ENCODE measurements at places on chromosomes 11 and 22.

GRCh38 chr11:75150879-75151278 lies at the start of gene SLCO2B1:
Gene SLCO2B1, plus strand, starts transcription at chr11:75151107. Its CDS starts 275 bp downstream, at chr11:75151382.
- no peak for DNase-seq

DNA sequence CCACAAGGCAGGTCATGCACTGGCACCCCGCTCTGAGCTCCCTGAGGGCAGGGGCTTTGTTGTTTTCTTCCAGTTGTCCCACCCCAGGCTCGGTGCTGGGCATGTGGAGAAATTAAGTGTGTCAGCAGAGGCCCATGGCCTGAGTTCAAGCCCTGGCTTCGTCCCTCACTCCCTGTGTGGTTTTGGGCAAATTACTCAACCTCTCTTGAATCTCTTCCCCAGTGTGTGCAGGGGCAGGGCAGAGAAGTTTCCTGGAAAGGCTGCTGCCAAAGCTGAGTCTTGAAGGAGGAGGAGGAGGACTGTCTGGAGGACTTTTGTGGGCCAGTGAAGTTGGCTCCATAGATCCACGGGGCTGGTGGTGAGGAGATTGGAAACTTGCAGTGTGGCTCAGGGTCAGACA lies 138.1 kb upstream of the E2F8 start:
- no peak for DNase-seq

DNA sequence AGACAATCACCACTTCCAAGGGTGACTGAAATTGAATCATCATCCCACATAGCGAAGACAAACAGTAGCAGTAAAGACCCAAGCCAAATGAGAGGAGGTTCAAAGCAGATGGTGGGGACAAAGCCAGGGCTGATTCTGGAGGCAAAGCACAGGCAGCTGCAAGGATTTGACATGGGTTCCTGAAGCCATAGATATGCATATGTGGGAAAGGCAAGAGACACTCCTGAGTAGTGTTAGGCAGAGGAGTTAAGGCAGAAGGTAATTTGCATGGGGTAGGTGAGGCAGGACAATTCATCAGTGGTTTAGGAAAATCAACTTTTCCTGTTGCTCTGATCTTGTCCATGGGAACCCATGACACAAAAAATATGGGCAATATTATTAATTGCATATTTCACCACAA lies 462.8 kb downstream of the FAM181B start:
- no peak for DNase-seq

- no peak for DNase-seq
Observed at GRCh38 chr11:63099555-63099954, 44.5 kb downstream of the SLC22A24 start.

DNA sequence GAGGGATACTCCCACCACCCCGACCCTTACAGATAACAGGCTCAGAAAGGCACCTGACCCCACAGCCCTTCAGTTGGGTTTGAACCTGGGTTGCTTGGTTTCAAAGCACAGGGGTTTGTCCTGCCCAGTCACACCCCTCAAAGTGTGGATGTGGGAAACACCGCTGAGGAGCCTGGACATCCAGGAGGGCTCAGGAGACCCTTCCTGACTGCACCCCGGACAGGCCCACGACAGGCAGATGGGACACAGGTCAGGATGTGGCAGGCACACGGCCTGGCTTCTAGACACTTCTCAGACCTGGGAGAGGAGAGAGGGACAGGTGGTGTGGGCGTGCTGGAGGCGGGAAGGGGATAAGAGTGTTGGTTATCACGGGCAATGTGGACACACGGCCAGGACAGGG lies 932.3 kb downstream of the BRD1 start:
- DNase-seq = no peak

- no peak for DNase-seq
Observed at GRCh38 chr11:60018058-60018457, 1.1 kb downstream of the OOSP4B start.

- DNase-seq = no peak
Observed at GRCh38 chr11:1197431-1197885, 25.4 kb upstream of the MUC5B start.

GRCh38 chr11:12188548-12189317 lies 78.3 kb downstream of the MICAL2 start:
- DNase-seq = no peak

- no peak for DNase-seq
Observed at GRCh38 chr11:62000539-62001446, 33.4 kb upstream of the FTH1 start.

- no peak for DNase-seq
Observed at GRCh38 chr22:49247194-49247924, 580.3 kb downstream of the BRD1 start.

GRCh38 chr11:94722735-94723134 lies 45.4 kb upstream of the AMOTL1 start:
- DNase-seq = no peak

GRCh38 chr11:43545610-43546009 lies 134.9 kb upstream of the HSD17B12 start:
- DNase-seq = no peak

- no peak for DNase-seq
Observed at GRCh38 chr11:57776031-57776521, 14.5 kb downstream of the CTNND1 start.

GRCh38 chr11:24683583-24683982 lies 186.7 kb downstream of the LUZP2 start:
- DNase-seq = no peak

- no peak for DNase-seq
Observed at GRCh38 chr22:21845558-21846453, 21.6 kb downstream of the MAPK1 start.

DNA sequence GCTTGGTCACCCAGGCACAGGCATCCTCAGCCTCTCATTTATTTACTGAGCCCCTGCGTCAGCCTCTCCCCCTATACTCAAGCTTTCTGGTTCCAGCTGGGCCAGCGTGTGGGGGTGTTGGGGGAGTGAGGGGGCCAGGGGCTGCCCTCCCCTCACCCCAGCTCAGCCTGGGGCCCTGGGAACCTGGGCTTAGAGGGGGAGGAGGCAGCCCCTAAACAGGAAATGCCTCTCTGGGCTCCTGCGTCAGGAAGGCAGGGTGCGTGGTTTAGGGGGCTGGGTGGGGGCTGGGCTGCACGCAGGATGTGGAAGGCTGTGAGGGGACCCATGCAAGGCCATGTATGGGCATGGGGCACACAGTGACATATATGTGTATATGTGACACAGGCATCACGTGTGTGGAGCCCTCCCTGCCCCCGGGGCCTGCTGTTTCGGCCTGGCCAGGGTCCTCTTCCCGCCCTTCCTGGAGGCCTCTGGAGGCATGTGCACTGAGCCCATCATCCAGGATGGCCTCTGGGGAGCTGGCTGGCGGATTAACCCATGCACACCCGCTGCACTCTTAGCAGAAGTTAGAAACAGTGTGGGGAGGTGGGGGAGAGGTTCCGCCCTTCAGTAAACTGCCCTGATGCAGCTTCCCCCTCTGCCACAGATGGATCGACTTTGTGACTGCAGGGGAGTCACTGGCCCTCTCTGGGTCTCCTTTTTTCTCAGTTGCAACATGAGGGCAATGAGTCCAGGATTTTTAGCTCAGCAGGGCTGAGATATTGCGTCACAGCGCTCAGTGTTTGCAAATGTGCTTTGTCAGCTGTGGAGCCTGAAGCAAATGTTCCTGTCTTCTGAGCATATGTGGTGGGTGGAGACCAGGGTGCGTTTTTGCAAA lies 1.1 kb upstream of the CD248 start:
- peak; percentile 79 for DNase-seq

DNA sequence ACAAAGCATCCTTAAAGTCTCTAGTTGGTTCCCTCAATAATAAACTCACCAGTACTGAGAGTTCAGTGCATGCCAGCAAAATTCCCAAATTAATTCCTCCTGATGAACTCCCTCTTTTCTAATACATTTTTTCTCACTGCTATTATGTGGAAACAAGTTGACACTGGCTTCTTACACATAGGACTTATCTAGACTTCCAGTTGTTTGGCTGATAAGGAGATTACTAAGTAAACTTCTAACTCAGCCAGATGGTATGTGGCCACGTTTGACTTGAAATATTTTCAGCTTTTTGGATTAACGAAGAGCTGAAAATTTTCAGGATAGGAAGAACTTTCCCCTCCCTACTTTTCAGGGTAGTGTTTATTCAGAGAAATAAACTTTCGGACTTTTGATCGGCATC lies 1154.2 kb upstream of the TENM4 start:
- DNase-seq = no peak

GRCh38 chr11:81725701-81726100 lies 1008.0 kb downstream of the FAM181B start:
- no peak for DNase-seq

- no peak for DNase-seq
Observed at GRCh38 chr11:100512475-100512874, 174.6 kb upstream of the ARHGAP42 start.

GRCh38 chr11:5280582-5281102 lies 10.9 kb upstream of the HBE1 start:
- peak; percentile 41 for DNase-seq

GRCh38 chr11:126702165-126702720 lies 298.3 kb downstream of the KIRREL3 start:
- no peak for DNase-seq

- DNase-seq = no peak
Observed at GRCh38 chr22:38218661-38219622, 17.1 kb downstream of the MAFF start.

DNA sequence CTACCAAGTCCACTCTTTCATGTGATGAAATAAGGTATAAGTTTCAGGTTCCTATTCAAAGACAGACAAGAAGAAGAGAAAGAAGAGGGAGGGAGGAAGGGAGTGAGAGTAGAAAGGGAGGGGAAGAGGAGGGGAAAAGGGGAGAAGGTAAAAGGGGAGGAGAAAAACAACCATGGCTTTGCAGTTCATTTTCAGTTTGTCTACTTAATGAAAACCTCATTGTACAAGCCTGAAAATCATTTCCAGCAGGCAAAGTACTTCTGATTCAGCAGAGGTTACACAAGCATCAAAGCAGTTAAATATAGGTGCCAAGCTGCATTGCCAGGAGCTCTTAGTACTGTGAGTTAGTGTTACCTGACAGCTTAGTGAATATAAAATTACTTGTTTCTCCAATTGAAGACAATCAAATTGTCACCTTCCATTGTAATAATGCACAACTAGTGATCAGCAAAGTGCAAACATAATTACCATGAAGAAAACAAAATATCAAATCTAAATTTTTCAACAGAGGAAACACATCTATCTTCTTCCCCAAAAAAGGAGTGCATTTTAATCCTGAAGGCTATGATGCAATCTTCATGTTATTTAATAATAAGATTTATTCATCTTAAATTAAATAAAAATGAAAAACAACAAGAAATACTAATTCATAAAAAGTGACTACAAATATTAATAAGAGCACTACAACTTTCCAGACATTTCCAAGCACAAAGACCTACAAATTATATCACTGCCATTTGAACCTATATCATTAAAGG lies 8.2 kb downstream of the SOX6 start:
- DNase-seq = no peak

- DNase-seq = no peak
Observed at GRCh38 chr11:86052693-86053641, 15.9 kb downstream of the PICALM start.

DNA sequence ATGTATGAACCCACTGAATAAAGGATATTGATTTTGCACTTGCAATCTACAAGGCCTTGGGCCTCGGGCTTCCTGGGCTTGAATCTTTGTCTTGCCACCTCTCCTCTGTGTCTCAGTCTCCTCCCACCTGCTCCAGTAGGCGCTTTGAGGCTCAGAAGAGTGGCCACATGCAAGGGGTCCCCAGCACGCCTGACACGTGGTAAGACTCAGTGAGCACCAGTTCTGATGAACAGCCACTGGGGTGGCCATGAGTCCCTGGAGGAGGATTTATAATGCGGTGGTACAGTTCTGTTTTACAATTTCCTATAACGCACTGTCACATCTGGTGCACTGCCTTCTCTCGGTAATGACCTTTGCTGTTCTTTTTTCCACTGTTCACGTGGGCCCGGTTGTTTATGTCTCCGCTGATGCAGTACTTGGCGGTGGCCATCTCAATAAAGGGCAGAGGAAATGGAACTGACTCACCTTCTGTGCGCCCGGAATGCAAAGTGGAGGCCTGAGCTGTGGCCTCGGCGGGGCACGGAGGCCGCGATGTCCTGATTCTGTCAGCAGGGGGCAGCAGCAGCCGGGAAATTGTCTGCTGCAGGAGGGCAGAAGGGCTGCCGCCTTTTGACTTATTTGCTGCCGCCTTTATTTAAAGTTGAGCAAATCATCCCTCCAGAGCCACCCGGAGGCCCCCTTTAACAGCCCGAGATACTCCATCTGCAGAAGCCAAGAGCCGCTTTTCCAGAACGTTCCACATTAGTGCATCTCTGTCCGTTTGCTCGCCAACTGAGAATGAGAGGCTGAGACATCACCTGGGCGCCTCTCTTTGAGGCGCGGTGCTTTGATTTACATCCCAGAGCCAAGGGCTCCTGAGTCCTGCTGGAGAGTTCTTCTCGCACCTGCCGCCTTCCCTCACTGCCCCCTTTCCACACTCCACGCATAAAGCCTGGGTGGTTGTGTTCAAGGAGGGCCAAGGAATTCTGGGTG lies 6.0 kb upstream of the IFT27 start:
- DNase-seq = peak; percentile 66

DNA sequence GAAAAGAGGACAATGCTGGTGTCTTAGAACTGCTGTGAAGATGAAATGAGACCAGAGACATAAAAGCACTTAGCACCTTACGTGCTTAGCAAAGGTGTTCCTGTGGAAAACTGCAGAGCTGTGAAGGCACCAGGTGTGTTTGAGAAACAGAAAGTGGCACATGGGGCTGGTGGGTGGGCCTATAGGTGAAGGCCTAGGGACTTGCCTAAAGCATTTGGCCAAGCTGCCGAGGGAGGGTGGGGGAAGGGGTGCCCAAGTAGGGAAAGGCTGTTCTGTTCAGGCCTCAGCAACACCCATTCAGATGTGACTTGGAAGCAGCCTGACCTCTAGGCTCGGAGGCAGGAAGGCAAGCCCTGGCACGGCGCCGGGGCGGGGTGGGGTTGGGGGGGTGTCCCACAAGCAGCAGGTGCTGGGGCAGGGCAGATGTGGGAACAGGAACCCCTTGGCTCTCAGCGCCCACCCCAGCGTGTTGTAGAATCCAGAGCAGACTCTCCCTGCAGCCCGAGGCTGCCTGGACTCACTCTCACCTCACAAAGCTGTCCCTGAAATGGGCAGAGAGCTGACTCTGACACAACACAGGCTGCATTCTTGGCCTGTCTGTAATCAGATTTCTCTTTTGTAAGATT lies 366.7 kb upstream of the NARS2 start:
- DNase-seq = no peak

- no peak for DNase-seq
Observed at GRCh38 chr11:1899090-1899489, 7.4 kb upstream of the PRR33 start.

- no peak for DNase-seq
Observed at GRCh38 chr11:67384851-67385366, 6.9 kb upstream of the RAD9A start.

DNA sequence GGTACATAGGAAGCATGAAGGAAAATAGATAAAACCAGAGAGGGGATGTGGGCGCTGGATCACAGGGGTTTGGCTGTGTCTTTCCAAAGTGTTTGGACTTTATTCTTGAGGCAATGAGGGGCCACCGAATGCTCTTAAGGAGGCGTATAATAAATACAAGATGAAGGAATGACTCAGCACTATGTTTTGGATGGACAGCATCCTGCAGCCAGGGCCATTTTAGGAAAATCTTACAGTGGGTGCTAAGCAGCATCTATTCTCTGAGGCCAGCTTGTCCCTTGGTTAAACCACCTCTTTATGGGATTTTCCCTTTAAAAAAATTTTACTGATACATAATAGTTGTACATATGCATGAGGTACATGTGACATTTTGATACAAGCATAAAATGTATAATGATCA lies 4.3 kb upstream of the LDHA start:
- DNase-seq = no peak

- no peak for DNase-seq
Observed at GRCh38 chr22:44729391-44730021, 22.9 kb upstream of the ARHGAP8 start.

Data from AML-193 (cell line).